ENCODE measurements at places on chromosomes 5 and 9.

- no peak for ATAC-seq
These were observed 68.6 kb upstream of the TBCA start for GRCh38 chr5:77844623-77845323.

GRCh38 chr5:11084111-11084510 lies 323.1 kb upstream of the DAP start:
- no peak for ATAC-seq

GRCh38 chr9:133429641-133430161 lies 7.5 kb downstream of the ADAMTS13 start:
- ATAC-seq, result peak; percentile 9

GRCh38 chr5:154202379-154203260 lies 12.1 kb downstream of the GALNT10 start:
- peak; percentile 58 for ATAC-seq

- no peak for ATAC-seq
These were observed 102.7 kb upstream of the MIER3 start for GRCh38 chr5:57054671-57055070.

DNA sequence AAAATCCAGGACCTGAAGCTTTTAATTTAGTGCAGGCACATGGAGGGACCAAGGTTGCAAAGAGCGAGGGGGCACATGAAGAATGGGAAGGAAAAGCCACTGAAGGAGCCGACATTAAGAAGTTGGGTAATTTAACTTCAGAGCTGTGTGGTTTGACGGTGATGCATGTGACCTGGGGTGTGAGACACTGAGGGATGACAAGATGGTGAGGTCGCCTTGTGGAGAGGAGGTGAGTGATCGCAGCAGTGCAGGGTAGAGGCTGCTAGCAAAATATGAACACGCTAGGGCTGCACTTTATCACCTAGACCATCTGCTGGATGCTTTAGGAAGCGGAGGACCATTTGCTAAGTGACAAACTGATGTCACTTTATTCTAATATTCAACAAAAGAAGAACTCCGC lies 339.0 kb upstream of the KIF2A start:
- ATAC-seq, result no peak

DNA sequence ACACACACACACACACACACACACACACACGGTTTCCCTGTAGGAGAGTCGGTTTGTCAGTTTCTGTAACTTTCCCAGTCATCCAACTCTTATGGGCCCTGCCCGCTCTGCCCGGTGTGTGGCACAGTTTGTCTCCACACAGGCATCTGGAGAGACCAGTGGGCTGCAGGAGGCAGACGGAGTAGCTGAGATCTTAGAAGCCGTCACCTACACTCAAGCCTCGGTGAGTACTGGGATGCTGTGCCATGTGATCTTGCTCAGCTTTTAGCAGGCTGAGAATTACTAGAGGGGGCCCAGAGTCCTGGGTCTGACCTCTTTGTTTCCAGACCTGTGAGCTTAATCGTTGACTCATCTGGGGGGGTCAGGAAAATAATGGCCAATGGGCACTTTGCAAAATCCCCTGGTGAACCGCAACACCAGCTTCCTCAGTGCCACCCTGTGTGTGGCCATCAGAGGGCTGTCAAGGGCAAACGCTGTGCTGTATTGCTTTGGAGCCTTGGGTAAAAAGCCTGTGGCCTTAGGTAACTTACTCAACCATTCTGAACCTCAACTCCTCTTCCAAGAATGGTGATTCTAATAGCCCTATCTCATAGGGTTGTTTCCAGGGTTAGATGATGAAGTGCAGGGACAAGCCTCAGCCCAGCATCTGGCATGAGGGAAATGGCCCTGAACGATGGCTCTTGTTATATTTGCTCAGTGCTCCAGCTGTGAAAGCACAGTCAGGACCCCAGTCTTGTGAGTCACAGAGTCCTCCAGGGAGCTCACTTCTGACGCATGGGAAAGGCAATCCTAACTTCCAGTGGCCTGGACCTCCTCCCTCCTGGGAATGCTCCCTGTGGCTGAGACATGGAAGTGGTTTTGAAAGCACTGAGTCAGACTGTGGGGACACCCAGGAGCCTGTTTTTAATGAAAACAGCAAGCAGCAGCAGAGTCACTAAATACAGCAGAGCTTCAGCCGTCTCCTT lies 45.6 kb downstream of the COL15A1 start:
- peak; percentile 41 for ATAC-seq

DNA sequence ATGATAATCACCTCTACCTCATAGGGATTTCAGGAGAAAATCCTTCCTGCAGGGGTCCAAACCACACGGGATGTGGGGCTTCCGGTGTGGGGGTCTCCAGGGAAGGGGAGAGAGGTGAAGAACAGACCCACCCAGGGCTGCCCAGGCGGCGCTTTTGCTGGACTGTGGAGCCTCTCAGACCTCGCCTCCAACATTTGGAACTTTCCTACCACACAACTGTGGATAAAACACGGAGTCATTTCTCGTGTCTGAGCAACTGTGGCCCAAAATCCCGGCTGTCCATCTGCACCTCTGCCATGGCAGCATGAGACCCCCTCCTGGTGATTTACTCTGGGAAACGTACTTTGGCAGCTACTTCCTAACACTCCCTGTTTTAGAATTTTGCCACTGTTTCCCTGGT lies 307.8 kb upstream of the IRX4 start:
- no peak for ATAC-seq

DNA sequence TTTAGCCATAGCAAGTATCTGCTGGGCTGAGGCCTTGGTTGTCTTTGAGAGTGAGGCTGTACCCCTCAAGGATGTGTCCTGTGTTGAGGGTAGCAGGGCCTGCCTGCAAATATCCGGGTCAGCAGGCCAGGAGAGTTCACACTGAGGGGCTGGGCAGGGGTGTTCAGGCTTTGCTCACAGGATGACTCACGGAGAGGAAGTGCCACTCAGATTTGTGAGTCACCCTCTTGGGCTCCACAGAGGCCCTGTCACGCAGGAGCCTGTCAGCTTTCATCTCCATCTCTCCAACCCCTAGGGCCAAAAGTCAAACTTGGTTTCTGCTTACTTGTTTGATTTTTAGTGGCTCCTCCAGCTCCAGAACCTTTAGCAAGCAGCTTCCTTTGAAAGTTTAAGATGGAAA lies 211.5 kb downstream of the SEC61B start:
- ATAC-seq, result peak; percentile 99

DNA sequence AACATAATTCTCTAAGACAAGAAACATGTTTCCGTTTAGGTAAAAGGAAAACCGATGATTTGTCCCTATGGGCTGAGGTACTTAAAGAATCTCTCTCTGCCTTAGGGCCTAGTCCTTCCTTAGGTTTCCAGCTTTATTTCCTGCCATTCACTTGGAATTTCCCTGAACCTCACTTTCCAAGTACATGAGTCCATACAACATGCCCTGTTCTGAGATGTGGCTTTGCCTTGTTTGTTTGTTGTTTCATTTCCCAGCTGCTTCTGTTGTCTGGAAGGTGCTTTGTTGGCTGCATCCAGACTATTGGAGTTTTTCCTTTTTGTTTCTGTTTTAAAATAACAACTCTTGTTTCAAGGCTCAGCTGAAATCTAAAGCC lies 95.2 kb downstream of the ALDH1A1 start:
- no peak for ATAC-seq

DNA sequence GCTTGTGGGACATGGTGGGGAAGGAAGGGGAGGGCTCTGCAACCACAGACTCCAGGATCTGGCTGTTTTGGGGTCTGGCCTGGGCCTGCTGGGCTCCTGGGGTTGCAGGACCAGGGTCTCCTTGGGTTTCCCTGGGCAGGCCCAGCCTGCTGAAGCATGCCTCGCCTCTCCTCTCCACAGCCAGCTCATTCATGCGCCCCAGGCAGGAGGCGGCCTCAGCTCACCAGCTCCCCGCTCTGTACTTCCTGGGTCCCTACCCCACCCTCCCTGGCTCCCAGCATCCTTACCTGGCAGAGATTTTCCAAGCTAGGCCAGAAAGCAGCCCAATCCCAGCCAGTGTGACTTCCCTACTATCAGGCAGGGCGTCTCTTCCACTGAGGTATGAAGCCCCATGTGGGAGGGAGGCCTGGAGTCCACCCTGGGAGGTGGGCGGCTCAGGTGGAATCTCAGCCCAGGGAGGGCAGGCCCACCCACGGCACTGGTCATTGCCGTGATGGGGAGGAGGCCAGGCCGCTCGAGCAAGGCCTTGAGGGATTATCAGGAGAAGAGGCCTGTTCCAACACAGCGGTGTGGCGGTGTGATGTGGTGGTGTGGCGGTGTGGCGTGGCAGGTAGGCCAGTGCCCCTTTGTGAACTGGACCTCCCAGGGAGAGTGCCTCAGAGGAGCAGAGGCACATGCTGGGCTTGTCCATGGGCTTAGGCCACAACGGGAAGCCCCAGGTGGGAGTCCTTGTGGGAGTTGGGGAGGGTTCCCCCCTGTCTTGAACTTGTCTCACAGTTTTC lies 103.4 kb downstream of the DAB2IP start:
- ATAC-seq, result peak; percentile 76

DNA sequence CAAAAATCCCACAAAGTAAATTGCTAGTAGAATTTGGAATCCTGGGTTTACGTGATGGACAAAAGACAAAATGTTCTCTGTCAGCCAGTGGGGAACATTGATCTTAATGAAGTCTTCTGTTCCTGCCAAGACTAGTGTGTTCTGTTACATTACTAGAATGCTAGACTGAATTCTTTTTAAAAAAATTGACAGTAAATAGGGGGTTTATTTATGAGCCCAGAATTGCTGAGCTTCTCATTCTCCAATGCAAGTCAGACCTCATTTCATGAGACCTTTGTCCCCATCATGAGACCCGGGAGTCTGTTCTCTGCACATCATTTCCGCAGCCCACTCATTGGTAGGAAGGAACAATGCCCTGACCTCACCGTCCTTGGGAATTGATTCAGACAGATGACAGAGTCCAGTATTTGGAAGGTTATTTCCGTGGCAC lies 173.8 kb upstream of the OTULINL start:
- ATAC-seq, result no peak

- peak; percentile 1 for ATAC-seq
These were observed 1.2 kb downstream of the ARRDC1 start for GRCh38 chr9:137606734-137607138.

GRCh38 chr9:16543686-16544085 lies 326.8 kb downstream of the BNC2 start:
- ATAC-seq, result no peak

DNA sequence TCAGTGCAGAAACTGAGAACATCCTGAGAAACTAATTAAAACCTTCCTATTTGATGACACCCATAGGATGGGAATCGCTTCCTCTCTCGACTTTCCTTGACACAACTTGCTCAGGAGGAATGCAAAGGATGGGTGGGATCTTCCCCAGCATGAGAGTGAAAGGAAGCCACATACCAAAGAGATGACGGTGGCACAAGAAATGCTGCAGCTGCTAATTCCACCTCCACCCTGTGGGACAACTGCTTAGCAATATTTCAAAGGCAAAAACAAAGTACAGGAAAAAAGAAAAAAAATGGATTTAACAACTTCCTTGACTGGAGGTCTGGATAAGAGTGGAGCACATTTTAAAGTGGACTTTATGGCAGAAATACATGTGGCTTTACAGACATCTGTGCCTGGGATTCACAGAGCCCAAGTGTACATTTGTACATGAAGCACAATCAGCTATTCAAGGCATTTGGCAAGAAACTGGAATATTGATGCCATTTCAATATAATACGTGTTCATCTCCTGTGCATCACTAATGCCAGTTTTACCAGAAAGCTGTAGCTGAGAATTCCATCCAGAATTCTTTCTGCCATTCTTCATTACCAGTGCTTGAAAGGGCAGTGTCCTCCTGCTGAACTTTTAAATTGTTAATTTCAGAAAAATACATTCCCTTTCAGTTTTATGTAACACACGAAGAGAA lies 359.2 kb upstream of the ACTBL2 start:
- peak; percentile 75 for ATAC-seq

DNA sequence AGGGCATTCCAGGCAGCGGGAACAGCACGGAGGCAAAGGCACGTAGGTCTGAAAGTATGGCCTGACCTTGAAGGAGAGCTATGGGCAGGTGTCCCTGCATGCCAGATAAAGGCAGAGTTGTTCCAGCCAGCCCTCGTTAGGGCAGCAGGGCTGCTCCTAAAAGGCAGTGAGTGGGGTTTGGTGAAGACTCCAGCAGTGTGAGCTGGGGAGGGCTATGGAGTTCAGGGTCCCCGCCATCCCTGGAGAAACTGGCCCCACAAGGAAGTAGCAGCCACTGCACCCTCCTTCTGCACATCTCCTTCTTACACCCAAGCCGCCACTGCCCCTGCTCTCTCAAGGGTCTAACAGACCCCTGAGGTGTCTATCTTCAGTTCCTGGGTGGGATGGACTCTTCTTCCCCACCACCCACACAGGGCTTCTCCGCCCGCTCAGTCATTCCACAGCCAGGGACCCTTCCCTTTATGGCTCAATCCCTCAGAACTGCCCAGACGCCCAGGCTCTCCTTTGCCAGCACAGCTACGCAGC lies 1.4 kb downstream of the AKNA start:
- ATAC-seq, result no peak

DNA sequence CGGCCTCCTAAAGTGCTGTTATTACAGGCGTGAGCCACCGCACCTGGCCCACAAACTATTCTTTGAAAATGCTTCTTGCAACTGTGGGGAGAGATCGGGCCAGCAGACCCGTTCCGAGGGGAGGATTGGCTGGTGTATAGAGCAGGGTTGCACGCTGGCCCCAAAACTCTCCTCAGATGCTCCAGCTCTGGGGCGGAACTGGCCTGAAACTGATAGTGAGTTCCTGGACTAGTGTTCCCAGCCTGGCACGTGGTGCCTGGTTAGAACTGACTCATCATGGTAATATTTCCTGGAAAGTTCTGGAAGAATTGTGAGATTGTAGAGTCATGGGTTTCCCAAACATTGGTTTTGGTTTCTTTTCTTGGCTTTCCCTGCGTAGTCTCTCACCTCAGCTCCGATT lies 120.5 kb downstream of the FBXL7 start:
- peak; percentile 32 for ATAC-seq

DNA sequence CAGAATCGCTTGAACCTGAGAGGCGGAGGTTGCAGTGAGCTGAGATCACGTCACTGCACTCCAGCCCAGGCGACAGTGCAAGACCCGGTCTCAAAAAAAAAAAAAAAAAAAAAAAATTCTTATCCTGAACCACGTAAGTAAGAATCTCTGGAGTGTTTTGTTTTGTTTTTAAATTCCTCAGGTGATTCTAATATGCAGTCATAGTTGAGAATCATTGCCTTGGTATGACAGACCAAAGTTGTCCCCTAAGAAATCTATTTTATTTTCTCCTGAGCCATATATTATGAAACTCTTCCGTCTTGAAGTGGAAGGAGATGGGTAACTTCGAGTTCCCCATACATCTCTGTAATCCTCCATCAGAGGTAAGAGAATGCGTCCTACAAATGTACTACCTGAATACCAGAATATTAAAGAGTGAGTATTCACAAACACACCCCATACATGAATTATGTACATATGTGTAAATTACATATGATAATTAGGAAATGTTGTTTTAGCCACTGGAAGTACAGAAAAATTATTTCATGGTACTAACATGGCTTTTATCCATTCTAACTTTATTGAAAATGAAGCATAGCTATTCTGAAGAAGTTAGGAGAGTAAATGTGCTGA lies 26.7 kb upstream of the SVEP1 start:
- no peak for ATAC-seq

- no peak for ATAC-seq
These were observed 30.3 kb downstream of the NDUFS4 start for GRCh38 chr5:53590759-53591158.

GRCh38 chr5:77991084-77991483 lies 214.9 kb upstream of the TBCA start:
- ATAC-seq, result no peak

- no peak for ATAC-seq
These were observed 36.0 kb downstream of the SH3GL2 start for GRCh38 chr9:17614903-17615302.

GRCh38 chr5:90640484-90641059 lies 82.0 kb downstream of the ADGRV1 start:
- no peak for ATAC-seq
